ENCODE measurements at places on chromosomes 7 and 10.

- no peak for DNase-seq
Observed at GRCh38 chr7:151381348-151382078, 28.3 kb downstream of the WDR86 start.

DNA sequence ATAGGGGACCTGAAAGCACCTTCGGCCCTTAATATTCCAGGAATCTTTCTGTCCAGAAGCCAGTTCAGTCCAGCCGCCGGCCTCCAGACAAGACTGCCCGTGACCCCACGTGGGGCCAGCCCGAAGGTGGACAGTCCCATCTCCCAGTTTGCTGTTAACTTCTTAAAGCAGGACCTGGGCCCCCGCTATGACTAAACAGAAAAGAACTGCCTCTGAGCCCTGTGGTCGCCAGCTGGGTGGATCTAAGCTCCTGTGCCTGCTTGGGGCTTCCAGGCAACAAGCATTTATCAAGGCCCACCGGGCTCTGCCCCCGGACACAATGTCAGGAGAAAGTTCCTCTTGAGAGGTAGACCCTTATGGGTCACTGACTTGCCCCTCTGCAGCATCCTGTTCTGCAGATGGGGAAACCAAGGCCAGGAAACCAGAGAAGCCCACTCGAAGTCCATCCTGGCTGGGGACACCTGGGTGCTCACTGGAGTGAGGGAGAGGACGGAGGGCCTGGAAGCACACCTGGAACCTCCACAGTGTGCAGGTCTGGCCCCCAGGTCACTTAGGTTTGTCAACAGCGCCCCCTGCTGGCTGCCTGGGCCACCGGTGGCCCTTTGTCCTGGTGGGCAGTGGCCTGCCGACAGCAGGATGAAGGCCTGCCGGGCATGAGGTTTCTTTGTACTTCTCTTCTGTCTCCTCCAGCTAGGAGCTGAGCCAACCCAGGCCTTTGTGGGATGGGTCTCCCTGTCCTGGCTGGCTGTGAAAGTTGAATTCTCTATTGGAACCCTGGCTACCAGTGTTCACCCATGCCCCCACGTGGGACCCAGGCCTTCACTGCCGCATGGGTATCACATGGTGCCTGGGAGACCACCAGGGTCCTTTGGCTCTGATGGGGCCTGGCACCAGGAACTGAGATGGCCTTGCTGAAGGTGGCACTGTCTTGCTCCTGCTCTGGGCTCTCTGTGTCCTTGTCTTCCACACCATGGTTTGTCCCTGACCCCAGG lies 128.0 kb downstream of the ZMIZ1 start:
- DNase-seq: peak; percentile 69

GRCh38 chr7:6730343-6730633 lies 23.5 kb upstream of the ZNF12 start:
- peak; percentile 47 for DNase-seq

DNA sequence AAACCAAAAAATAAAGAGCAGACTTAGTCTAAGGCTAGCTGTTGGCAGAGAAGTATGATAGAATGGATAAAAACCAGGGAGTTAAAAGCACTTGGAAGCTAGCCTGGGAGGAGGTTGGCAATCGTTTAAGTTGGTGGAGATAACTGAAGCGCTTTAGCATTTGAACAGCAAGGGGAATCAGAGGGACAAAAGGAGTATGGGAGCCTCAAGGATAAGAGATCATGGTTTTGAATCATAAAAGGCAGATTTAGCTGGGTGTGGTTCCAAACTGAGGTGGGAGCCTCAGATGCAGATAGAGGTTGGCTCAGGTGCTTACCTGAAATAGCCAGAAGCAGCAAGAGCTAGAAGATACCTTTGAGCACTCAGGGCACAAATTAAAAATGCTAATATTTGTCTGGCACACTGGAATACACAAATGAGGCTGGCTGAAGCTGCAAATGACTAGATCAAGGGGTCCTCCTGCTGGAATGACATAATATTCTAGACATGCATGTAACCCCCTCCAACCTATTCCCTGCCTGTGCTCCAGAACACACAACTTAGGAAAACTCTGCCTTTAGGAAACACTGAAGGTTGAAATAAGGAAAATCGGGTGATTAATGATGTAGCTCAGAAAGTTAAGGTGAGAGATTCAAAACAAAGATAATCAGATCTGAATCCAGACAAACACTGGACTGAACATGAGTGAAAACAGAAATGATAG lies 372.3 kb upstream of the LRRN3 start:
- no peak for DNase-seq

GRCh38 chr7:33932221-33932620 lies 26.9 kb downstream of the BMPER start:
- DNase-seq: no peak

GRCh38 chr7:151010307-151011096 lies 13.8 kb downstream of the ATG9B start:
- no peak for DNase-seq

- no peak for DNase-seq
Observed at GRCh38 chr7:149871576-149871975, 2.2 kb upstream of the ATP6V0E2 start.

DNA sequence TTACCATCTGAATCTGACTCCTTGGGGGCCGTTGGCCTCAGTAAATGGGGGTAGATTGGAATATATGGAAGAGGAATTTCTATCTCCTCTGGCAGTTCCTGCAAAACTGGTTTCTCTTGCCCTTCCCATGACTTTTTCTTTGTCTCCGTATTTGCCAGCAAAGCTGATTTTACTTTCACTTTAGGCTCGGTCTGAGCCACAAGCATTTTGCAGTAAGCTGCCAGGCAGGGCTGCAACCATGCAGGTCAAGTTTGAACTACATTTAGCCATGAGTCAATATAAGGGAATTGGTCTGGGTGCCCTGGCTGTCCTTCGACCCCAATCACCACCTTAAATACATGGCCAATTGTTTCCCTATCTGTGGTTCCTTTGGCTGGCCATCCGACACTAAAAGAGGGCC lies 104.3 kb downstream of the TRIM24 start:
- DNase-seq: peak; percentile 76

DNA sequence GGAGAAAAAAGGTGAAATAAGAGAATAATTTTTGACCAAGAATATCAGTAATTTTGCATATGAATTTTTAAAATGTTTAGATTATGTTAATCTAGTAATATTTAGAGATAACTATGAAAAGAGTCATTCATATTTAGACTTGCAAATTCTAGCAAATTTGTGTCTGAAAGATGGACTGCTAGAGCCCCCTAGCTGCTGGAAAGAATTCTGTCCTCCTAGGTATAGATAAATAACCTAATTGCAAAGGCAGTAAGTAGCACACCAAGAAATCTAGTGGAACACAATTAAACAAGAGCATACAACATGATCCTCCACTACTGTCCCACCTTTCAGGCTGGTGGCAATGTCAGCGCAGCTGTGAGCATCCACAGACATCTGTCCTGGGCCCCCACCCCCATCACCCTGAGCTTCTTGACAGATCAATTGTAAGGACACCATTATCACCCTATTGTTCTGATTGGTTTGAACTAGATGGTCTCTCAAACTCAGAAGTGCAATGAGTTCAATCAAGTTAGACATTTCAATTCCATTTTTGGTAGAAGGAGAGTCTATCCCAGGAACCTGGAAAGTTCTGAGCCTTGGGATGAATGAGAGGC lies 15.0 kb upstream of the GFRA1 start:
- peak; percentile 61 for DNase-seq

- no peak for DNase-seq
Observed at GRCh38 chr10:32308027-32308603, 38.8 kb downstream of the EPC1 start.

- DNase-seq: peak; percentile 86
Observed at GRCh38 chr10:26555719-26556368, 117.7 kb downstream of the APBB1IP start.

DNA sequence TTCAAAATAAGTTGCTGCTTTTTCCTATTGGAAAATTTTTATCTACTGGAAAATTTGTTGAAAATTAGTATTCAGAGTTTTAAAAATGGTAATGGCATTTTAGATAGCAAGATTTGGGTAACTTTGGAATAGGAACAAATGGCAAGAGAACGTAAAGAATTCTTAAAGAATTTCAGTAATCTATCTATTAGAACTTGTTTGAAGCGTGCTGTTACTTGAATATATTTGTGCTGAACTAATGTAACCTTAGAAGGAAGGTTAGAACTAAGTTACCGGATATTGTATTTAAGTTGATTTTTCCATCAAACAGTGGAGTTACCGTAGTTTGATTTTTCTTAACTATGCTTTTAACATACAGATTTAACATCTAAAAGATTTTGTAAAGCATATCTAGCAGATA lies 25.9 kb downstream of the SEPTIN7 start:
- no peak for DNase-seq

DNA sequence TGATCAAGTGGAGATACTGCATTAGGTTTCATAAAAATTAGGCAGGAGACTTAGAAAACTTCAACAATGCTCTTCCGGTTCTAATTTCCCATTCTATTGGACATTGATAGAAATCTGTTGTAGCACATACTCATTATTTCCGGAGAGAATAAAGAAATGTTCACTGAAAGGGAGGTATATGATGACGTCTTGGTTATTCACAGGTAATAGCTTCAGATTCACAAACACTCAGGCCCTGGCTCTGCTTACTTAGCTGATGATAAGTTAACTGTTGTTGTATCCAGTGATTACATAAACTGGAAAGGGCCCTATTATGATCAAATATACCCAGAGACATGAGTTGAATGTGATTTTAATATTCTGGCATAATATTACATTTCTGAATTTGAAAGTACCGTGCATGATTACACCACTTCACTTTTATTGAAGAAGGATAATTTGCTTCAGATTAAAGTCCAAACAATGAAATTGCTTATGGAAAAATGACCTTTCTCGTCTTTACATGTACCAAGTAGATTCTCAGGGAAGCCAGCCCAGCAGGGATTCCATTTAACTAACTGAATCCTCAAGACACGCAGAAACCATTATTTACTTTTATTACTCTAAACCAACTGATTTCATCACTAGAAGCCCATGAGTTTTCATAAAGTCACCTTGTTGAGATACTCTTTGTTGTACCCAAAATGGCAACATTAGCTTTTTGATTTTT lies 288.0 kb upstream of the PITRM1 start:
- no peak for DNase-seq

DNA sequence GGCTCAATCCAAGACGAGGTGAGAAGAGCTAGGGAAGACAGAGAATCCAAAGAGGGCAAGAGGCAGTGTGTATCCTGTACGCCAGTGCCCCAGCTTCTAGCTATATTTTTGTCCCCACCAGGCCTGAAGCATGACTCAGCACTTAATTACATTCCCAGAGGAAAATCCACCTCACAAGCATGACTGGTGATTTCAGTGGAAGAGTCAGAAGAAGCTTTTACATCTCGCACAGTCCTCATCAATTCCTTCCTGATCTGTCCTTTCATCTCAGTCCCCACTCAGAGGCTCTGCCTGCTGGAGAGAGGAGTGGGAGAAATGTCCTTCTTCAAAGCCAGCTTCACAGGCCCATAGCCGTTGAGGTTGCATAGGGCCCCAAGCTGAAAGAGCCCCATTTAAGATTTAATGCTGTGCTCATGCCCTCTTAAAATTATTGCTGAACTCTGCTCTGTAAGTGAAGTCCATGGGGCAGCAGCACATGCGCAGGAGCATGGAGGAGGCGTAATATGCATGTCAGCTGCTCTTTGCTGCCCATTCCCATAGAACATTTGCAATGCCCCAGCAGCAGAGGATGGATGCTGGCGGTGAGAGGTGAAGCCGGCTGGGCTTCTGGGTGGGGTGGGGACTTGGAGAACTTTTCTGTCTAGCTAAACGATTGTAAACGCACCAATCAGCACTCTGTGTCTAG lies 39.0 kb upstream of the AOAH start:
- peak; percentile 11 for DNase-seq

GRCh38 chr7:87217983-87218653 lies 1.4 kb downstream of the TMEM243 start:
- DNase-seq: no peak

- peak; percentile 54 for DNase-seq
Observed at GRCh38 chr7:107494315-107494751, 24.5 kb downstream of the GPR22 start.

GRCh38 chr7:134757938-134758337 lies 21.5 kb upstream of the CALD1 start:
- DNase-seq: peak; percentile 43

DNA sequence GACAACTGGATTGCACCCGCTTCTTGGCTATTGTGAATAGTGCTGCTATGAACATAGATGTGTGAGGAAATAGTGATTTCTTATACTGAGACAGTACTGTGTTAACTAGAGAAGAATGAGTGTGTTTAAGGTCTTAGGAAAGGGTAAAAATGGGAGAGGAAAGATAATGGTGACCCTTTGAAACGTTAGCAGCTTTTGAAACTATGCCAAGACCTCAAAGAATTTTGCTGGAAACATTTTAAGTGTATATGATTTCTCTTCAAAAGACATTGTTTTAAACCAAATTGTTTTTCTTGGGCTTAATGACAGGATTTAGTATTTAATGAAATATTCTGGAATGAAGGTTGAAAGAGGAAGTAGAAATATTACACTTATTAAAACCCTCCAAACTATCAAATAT lies 100.8 kb upstream of the ARHGAP21 start:
- DNase-seq: no peak

GRCh38 chr7:137434530-137434929 lies 91.0 kb upstream of the PTN start:
- DNase-seq: no peak

- no peak for DNase-seq
Observed at GRCh38 chr10:88115407-88115806, 252.0 kb downstream of the PTEN start.

GRCh38 chr7:92782855-92783254 lies 53.5 kb downstream of the CDK6 start:
- no peak for DNase-seq

DNA sequence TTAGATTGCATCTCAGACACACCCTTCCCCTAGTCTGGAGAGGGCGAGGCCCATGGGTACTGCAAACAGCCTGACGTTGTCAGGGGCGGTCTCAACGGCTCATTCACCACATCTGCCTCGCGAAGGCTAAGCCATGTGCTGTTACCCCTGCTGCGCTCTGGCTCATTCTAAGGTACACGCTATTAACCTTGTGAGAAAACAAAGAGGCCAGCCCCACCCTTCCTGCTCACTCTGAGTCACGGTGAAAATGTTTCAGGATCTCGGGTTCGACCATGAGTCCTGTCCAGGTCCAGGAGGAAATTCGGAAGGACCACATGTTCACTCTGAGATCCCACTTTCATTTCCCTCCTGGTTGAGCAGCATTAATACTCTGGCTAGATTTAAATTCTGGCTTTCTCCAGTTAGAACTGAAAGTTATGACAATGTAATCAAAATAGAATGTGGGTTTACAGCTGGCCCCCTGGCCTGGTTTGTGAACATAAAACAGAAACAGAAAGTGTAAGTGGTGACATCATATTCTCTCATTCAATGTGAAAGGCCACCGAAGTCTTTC lies 55.2 kb downstream of the EGFR start:
- peak; percentile 93 for DNase-seq

DNA sequence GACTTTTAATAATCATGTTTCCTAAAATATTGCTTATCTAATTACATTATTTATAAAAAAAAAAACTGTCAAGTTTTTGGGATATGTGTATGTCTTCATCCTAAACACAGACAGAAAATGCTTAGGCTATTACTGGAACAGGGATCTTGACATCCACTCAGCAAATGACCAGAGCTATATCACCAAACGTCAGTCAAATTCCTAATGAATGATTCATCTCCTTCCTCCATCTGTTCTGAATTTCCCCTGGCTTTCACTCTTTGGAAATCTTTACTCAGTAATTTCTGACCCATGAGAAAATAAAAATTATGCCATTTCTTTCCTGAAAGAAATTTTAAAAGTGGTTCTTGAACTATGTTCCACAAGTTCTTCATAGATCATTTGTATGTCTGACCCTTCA lies 552.4 kb upstream of the KCND2 start:
- DNase-seq: peak; percentile 79

- no peak for DNase-seq
Observed at GRCh38 chr10:95248989-95249388, 41.8 kb downstream of the PDLIM1 start.

- no peak for DNase-seq
Observed at GRCh38 chr7:157910446-157910845, 573.6 kb downstream of the DNAJB6 start.

Data from epithelial cell of esophagus (primary cell).